GM19239 (cell line): ENCODE measurements at places on chromosomes 7 and 10.

- no peak for DNase-seq
These were observed 447.1 kb downstream of the MDFIC start for GRCh38 chr7:115368998-115369397.

DNA sequence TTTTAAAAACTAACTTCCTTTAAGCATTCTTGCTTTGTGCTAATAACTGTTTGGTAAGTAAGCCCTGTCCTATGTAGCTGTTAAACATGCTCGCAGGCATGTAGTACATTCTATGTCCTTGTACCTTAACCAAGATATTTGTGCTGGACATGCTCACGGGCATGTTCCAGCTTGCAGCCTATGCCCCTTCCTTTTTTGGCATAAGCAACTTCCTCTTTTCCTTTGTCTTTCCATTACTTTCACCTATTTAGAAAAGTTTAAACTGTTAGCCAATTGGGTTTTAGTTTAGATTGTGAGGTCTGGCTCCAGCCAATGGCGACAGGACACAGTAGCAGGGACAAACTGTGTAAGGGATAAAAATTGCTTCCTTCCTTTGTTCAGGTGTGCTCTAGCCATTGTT, 14.4 kb upstream of the APBB1IP start:
- DNase-seq, result no peak

- no peak for DNase-seq
These were observed 118.6 kb upstream of the CARD11 start for GRCh38 chr7:3162289-3162688.

DNA sequence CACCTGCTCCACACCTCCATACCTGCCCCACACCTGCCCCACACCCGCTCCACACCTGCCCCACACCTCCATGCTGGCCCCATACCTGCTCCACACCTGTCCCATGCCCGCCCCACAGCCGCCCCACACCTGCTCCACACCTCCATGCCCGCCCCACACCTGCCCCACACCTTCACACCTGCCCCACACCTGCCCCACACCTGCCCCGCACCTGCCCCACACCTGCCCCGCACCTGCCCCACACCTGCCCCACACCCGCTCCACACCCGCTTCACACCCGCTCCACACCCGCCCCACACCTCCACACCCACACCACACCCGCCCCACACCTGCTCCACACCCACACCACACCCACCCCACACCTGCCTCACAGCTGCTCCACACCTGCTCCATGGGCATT, 53.0 kb downstream of the PARP12 start:
- no peak for DNase-seq
